ENCODE measurements at places on chromosomes 4 and X.

DNA sequence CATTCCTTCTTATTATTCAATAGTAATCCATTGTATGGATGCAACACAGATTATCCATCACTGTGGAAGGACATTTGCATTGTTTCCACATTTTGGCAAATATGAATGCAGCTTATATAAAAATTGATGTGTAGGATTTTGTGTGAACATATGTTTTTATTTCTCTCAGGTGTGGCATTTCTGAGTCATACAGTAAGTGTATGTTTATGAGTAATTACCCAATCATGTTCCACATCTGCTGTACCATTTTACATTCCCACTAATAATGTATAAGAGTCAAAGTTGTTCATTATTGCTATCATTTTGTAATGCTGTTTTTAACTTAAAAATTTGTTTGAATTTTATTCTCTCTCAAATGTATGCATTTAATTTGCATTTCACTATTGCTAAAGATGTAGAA is 25.5 kb downstream of the MAGEA4 start:
- no peak for DNase-seq

DNA sequence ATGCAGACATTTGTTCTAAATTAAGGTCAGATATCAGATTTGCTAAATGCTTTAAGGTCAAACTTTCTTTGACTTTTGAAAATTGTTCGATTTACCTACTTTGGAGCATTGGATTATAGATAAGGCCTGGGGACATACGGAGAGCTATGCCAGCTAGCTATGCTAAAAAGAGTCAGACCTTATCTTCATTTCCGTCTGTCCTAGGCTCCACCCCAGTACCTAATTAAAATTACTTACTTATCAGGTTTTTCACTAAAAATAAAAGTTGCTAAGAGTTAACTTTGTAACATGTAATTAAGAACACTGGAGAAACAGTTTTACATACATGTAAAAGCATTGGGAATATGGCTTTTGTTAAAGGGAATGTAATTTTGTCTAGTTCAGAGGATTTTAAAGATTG is 7.1 kb upstream of the TMEM35A start:
- DNase-seq, result no peak

DNA sequence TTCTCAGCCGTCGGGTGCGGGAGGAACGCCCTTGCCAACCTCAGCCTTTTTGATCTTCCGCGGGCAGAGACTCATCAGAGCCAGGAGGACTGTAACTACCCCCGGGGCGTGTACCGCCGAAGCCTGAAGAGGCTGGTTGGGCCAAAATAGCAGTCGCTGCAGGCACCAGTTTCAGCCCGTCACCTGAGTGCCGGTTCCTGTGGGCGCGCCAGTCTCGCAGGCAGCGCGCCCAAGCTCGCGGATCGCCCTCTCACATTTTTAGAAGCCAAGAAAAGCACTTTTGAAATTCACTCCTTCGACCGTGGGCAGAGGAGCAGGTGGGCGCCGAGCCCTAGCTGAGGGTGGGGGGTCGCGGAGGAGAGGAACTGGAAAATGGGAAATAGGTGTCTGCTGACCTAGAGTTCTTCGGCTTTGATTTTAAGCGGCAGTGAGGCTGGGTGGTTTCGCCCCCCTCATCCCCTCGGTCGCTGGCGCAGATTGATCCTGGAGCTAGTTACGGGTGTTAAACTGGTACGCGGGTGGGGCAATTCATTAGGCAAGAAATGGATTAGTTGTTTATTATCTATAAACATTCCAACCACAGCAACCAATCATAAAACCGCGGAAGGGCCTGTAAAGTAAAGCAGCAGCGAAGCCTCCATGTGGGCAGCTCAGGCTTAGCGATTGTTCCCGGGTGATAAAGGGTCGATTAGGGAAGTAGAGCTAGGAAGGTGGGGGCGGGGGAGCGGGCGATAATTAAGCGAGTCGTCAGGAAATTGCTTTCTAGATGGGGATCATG is 69.2 kb downstream of the FBXO8 start:
- DNase-seq, result no peak

DNA sequence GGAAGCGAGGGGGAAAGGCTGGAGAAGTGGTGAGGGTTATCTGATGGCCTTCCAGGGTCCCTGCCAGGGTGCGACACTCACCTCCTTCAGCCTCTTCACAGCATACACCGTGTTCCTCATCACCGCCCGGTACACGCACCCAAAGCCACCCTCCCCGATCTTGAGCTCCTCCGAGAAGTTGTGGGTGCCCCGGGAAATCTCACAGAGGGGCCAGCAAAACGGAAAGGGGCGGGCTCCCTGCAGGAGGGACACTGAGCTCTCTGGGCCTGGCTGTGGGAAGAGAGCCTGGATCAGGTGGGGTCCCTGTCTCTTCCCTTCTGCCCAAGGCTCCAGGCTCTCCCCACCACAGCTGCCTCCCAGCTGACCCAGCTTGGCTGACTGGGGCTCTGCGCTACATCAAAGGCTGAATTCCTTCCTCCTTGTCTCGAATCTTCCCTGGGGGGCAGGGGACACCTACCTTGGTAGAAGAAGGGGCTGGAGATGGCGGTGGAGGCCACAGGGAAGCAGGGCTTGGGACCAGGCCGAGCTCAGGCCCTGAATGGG is 1.1 kb downstream of the IRAK1 start:
- no peak for DNase-seq

- DNase-seq, result no peak
Measured at GRCh38 chrX:129791961-129792570, 12.3 kb downstream of the SASH3 start.

GRCh38 chrX:346034-346813 is 27.6 kb upstream of the GTPBP6 start:
- no peak for DNase-seq

- peak; percentile 64 for DNase-seq
Measured at GRCh38 chr4:83490876-83491450, 6.1 kb upstream of the ABRAXAS1 start.

DNA sequence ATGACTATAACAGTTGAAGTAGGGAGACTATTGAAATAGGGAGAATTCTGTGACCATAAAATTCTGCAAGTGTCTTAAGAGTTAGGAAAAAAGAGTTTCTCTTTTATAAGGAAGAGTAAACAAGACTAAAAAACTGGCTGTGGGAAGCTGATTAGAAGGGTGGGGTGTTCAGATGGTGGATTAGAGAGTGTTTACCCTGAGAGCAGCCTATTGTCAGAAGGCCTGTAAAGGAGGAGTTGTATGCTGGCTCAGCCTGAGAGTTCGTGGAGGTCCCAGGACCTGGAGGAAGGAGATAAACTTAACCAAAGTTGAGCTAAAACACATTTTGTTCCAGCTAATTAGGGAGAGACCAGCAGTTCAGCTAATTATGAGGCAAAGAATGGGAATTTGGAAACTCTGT is 629.7 kb downstream of the PCDH7 start:
- DNase-seq, result no peak

DNA sequence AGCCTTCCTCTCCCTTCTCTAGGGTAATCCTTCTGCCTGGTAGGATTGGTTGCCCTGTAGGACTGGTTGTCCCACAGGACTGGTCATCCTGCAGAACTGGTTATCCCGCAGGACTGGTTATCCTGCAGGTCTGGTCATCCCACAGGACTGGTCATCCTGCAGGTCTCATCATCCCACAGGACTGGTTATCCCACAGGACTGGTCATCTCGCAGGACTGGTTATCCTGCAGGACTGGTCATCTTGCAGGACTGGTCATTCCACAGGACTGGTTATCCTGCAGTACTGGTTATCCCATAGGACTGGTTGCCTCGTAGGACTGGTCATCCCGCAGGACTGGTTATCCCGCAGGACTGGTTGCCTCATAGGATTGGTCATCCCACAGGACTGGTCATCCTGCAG is 48.1 kb upstream of the STOX2 start:
- no peak for DNase-seq

GRCh38 chr4:85776579-85776978 is 301.6 kb downstream of the ARHGAP24 start:
- no peak for DNase-seq

GRCh38 chr4:102807345-102807744 is 20.0 kb downstream of the UBE2D3 start:
- DNase-seq, result no peak

DNA sequence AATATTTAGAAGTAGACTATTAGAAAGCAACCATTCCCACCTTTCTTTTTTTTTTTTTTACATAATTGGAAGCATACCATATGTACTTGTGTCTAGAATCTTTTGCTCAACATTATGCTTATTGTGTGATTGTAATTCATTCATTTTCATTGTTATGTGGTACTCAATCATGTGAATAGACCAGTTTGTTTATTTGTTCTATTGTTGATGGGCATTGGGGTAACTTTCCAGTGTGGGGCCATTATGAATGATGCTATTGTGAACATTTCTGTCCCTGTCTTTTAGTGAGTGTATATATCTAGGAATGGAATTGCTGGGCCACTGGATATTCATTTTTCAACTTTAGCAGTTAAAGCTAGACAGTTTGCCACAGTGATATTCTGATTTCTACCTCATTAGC is 62.5 kb upstream of the MCUB start:
- no peak for DNase-seq

DNA sequence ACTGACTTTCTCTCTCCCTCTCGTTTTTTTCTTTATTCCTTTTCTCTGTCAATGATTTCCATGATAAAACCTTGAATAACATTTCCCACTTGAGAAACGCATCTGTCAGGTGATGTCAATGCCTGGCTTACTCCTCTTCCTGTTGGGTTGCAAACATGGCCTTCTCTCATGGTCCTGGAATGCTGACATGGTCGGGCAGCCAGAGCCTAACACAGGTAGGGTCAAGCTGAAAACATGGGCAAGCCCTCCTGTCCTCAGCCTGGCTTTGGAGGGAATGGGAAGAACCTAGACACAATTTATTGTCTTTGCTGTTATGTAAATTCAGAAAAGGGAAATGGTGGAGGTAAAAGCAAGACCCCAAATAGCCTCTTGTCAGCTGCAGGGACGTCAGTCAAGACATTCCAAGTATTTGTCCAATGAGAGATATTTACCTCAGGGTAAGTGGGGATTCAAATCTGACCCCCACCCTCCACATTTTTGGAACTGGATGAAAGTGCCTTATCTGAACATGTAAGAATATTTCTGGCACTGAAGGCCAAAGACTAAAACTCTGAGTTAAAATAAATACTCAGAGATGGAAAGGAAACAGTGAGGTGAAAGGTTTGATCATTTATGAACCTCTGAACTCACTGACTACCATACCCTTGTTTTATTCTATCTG is 473.8 kb downstream of the SPRY1 start:
- DNase-seq, result no peak

GRCh38 chr4:74805601-74806000 is 11.3 kb upstream of the BTC start:
- no peak for DNase-seq

DNA sequence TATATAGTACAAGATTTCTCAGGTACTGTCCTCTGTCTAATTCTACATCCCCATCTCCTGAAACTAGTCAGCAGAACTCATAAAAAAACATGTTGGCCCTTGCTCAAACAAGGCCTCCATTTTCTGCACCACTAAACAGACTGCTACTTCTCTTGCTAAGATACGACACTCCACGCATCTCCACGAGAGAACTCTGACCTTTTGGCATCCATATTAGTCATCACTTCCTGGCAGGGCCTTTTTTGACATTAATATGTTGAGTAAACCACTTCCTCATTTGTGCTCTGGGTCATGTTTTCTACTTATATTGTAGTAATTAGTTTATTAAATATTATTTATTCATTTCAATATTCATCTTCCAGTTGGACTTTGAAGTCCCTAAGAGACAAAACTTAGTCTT is 65.6 kb downstream of the DCAF8L1 start:
- DNase-seq, result no peak

- DNase-seq, result no peak
Measured at GRCh38 chrX:131789664-131790063, 233.4 kb upstream of the STK26 start.

DNA sequence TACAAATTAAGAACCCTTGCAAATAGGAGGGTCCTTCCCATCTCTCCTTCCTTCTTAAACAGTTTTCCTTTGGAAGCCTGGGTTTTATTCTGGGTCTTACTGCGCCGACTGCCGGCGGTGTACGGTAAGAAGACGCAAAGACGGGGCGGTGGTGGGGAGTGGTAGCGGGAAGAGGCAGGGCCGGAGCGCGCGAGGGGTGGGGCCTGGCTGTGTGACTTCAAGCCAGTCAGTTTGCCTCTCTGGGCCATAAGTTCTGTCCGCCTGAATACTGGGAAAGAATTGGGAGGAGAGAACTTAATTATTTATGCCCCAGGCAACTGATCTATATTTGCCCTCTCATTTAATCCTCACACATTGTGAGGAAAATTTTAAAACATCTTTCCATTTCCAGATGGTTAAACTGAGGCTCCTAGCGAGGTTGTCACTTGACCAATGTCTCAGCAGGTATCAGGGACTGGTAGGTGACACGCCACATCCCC is 726 bp upstream of the KANTR start:
- DNase-seq, result peak; percentile 87

DNA sequence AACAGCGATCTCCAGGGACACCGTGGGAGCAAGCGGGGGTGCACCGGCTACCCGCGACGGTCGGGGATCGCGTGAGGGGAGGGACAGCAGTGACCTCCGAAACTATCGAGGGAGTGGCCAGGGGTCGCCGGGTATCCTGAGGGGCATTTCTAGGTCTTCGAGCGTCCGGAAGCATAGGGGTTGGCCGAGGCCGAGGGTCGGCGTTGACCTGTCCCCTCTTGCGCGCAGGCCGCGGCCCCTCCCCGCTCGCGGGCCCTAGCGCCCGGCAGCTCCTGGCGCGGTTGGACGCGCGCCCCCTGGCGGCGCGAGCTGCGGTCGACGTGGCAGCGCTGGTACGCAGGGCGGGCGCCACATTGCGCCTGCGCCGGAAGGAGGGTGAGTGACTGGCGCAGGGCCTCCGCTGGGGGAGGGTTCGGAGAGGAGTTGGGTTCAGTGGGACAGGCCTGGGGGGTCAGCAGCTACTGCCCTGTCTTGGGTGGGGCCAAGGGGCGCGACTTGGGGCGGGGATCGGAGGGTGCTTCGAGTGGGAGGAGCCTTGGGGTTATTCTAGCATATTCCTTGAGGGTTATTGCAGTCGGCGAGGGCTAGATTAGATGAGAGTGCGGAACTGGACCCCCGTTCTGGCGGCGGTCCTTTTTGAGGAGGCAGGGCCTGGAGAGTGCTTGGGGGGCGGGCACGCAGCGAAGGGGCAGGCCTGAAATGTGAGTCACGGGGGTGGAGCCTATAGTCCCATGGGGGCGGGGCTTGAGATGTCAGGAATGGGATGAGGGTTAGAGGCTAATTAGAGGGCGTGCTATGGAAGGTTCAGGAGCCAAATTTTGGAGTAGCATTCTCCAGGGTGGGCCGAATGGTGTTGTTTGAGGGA is 1.2 kb downstream of the MAGIX start:
- peak; percentile 67 for DNase-seq

- DNase-seq, result peak; percentile 13
Measured at GRCh38 chr4:114040319-114041116, 61.1 kb upstream of the ARSJ start.

GRCh38 chr4:183757060-183757459 is 98.0 kb downstream of the TRAPPC11 start:
- no peak for DNase-seq

- DNase-seq, result no peak
Measured at GRCh38 chrX:101370888-101371504, 15.0 kb downstream of the BTK start.

- no peak for DNase-seq
Measured at GRCh38 chrX:17025621-17026302, 79.3 kb downstream of the REPS2 start.

DNA sequence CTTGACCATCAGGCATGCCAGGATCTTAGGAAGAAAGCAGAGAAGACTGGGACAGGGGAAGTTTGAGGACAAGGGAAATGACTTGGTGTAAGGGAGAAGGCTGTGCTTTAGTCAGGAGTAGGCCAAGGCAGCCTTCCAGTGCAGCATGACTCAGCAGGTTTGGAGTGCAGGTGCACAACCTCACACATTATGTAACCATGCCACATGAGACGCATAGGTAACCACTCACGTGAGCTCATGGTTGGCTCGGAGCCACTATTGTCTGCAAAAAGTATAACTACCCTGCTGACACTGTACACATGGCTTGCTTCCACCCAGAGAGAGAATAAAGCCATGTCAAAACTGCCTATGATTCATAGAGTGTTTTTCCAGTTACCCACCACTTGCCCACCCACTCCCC is 715.9 kb downstream of the SMARCA1 start:
- no peak for DNase-seq
